ENCODE measurements at places on chromosomes 16 and 17.

DNA sequence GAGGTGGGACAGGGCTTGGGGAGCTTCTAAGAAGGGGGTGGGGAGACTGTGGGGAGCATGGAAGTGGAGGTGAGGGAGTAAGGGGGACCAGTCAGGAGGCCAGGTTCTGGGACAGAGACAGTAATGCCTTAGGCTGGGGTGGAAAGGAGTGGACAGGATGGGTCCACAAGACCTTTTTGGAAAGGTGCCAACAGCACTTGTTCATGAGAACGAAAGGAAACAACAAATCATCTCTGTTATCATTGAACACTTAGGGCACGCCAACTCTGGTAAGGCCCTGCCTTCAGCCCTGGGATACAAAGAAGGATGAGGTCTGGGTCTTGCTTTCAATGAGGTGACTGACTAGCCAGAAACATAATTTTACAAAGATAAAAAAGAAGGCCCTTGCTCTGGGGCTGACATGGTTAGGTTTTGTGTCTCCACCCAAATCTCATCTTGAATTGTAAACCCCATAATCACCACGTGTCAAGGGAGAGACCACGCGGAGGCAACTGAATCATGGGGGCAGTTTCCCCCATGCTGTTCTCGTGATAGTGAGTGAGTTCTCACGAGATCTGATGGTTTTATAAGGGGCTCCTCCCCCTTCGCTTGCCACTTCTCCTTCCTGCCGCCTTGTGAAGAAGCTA lies 113.8 kb downstream of the SLC39A11 start:
- DNase-seq = no peak

- DNase-seq = no peak
These were observed 22.2 kb downstream of the CLEC19A start for GRCh38 chr16:19307587-19308241.

DNA sequence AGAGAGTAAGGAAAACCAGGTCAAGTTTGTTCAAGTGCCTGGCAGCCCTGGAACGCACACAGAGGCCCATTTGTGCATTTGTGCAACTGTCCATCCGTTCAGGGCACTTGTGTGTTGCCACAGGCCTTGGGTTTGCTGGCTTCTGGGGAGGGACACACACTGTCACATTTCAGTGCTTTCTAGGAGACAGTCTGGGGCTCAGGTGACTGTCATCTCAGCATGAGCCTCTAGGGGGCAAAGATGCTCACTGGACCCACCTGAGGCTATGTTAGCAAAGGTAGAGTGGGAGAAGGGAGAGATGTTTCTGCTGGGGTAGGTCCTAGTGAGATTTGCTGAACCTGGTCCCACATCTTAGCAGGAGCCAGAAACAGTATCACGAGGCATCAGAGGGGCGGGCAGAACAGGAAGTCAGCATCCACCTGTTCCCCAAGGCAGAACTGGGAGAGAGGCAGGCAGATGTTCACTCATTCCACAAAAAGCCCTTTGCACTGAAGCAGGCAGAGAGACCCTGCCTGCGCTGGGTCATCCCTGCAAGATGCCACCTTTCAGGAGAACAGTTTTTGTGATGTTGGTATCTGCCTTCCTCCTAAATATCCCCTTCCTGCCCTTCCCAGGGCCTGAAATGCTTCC lies 48.5 kb downstream of the RAI1 start:
- peak; percentile 51 for DNase-seq

GRCh38 chr16:50071075-50071671 lies 5.4 kb downstream of the HEATR3 start:
- no peak for DNase-seq

DNA sequence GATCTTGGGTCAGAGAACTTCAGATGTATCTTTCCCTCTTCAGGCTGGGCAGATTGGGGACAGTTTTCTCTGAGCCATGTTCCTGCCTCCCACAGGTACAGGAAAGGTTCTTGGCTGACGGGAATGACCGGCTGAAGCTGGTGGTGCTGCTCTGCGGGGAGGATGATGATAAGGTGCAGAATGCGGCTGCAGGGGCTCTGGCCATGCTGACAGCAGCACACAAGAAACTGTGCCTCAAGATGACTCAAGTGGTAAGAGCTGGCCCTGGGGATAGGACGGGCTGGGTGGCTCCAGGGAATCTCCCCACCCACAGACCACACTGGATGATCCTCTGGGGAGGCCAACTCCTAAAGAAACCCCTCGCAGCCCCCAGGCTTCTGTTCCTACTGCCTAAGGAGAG lies 10.9 kb downstream of the SLC35G3 start:
- DNase-seq = no peak

- no peak for DNase-seq
These were observed 35.8 kb upstream of the BHLHA9 start for GRCh38 chr17:1234455-1234854.

- no peak for DNase-seq
These were observed 80.3 kb downstream of the TRIM37 start for GRCh38 chr17:59026176-59026939.

DNA sequence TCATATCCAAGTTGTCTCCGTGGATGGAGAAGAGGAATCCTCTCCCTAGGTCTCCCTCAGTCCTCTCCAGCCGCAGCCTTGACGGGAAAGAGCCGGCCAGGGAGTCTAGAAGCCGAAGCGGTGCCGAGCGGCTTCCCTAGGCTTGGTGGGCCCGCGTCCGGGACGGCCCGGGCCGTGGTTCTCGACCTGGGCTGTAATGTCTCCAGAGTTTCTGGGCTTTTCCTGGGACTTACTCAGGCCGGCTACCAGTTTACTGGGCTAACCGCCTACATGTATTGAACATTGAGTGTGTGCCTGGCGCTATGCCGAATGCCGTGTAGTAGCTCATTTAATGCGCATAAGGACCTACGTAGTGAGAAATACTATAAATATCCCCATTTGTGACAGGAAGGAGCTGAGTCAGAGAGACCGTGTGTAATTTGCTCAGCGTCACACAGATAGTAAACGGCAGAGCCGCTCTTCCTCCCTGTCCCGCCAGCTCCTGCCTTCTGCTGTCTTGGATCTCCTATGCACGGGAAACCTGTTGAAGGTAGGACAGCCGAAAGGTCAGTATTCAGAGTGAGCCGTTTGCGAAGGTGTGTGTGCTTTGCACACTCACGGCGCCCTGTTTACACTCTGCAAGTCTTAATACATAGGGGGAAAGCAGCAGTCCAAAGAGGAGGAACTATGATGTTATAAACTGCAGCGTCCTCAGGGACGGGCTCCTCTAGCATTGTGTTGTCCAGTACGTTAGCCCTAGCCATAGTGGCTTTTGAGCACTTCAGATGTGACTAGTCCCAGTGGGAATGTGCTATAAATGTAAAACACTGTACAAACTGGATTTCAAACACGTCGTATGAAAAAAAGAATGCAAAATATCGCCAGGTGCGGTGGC lies 723 bp upstream of the SPAG5 start:
- DNase-seq = peak; percentile 46

- DNase-seq = no peak
These were observed 35.2 kb downstream of the ZNF750 start for GRCh38 chr17:82804442-82805191.

- DNase-seq = no peak
These were observed 365.7 kb downstream of the SEC14L1 start for GRCh38 chr17:77506371-77506991.

GRCh38 chr16:69057400-69058378 lies 47.8 kb upstream of the HAS3 start:
- no peak for DNase-seq

DNA sequence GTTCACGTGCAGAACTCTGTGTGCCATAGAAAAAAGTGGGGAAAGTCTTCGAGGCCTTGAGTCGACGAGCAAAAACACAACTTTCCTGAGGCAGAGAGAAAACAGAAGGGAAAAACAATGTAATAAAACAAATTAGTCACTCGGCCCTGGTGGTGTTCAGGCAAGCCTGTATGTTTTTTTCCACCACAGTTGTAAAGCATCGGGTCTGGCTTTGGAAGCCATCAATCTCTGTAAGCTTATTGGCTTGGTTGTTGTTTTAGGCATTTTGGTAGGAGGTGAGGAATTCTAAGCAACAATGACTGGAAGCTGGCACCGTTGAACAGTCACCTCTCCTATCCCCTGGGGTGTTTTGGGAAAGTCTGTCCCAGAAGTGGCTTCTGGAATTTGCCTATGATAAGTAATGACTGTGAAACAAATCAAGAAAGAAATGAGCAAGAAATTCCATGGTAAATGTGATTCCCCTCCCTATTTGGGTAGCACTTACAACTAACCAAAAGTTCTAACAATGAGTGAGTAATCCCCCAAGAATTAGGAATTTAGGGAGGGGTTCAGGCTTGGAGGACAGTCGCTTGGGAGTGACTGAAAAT lies 2.8 kb downstream of the CDH13 start:
- DNase-seq = no peak
